Hematopoietic multipotent progenitor cell treated with erythropoietin and hydrocortisone succinate and interleukin-3 and kit ligand, for 6 days (in vitro differentiated cells): ENCODE measurements at places on chromosomes 4 and X.

DNA sequence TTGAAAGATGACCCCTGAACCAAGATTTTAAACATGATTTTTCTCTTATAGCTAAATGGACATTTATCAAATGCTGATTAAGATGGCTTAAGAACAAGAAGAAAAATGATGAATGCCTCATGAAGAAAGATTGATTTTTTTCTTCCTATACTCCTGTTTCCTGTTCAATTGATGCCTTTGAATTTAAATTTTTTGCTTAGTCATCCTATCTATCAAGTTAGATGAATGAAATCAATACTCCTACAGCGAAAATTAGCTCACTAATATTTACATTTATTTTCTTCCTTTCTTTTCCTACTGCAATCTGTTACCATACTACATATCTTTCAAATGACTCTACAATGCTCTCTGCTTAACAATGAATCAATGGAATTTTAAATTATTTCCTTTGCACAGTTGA is 773.6 kb upstream of the DIAPH2 start:
- no peak for DNase-seq

DNA sequence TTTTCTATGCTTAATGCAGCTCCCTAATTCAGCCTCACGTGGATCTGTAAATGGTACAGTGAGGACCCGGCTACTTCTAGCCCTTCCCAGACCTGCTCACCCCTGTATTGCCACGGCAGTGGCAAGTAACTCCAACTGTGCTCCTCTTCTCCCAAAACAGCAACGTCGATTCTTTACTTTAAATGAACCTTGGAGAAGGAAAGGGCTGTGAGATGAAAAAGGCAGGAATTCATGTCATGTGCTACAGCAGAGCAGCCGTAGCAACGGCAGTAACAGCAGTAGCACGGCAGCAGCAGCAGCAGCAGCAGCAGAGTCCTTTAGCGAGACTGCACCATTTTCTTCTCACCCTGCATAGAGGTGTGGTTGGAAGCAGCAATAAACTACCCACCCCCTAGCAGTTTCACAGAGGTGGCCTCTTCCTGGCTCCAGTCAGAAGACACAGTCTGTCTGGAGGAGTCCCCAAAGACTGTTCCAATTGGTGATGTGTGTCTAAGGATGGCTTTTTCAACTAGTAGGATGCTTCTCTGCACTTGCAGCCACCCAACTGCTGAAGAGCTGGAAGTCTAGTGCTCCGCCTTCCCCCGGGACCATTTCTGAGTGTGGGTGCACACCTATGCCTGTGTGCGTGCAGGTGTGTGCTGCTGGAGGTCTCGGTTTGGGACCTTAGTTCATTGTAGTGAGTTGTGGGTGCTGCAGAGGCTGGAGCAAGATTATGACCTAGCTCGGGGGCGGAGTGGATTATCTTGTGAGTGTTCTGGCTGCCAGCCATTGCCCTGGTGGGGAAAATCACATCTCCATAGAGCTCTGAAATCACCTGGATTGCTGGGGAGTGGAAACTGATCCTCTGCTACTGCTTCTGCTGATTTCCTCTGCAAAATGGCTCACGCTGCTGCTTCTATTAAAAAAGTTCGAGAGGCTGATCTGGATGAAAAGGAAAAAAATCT is 67.2 kb downstream of the ANK2 start:
- DNase-seq = no peak

DNA sequence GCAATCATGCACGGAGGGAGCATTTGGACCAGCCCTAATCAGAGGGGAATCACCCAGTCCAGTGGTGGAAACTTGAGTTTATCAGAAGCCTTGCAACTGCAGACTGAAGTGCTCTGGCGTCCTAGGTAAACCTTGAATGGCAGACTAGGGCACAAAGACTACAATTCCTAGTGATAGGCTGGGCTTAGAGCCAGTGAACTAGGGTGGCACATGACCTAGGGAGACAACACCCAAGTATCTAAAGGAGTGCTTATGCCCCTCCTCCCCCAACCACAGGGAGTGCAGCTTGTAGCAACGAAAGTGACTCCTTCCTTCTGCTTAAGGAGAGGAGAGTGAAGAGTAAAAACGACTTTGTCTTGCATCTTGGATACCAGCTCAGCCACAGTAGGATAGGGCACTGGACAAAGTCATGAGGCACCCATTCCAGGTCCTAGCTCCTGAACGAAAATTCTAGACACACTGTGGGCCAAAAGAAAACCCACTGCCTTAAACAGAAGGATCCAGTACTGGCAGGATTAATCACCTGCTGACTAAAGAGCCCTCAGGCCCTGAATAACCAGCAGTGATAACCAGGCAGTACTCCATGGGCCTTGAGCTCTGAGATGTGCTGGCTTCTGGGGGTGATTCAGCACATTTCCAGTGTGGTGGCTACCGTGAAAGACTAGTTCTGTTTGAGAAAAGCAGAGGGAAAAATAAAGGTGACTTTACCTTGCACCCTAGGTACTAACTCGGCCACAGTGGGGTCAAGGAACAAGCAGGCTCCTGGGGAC is 58.7 kb upstream of the STARD8 start:
- DNase-seq = peak; percentile 92

DNA sequence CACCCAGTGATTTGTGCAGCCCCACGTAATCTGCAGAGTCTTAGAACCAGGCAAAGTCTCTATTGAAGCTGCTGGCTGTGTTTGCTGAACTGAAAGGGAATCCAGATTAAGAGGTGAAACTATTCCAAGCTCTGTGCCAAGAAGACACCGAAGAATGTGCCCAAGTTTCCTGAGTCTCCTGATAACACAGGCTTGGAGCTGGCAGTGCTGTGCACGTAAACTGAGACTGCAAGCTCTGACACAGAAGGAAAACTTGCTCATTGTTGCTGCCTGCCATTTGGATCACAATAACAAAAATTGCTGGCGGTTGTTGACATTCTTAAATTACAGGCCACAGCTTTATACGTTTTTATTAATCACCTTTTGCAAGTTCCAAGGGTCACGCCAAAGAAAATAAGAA is 60.2 kb upstream of the VCX3B start:
- DNase-seq = no peak

- peak; percentile 46 for DNase-seq
These were observed 8.1 kb downstream of the COQ2 start for GRCh38 chr4:83276299-83277040.

GRCh38 chr4:153780876-153781275 is 8.0 kb downstream of the SFRP2 start:
- DNase-seq = no peak

- peak; percentile 13 for DNase-seq
These were observed 685 bp downstream of the TASL start for GRCh38 chrX:30576881-30577280.

- no peak for DNase-seq
These were observed 9.8 kb downstream of the SLC7A11 start for GRCh38 chr4:138232364-138232763.

DNA sequence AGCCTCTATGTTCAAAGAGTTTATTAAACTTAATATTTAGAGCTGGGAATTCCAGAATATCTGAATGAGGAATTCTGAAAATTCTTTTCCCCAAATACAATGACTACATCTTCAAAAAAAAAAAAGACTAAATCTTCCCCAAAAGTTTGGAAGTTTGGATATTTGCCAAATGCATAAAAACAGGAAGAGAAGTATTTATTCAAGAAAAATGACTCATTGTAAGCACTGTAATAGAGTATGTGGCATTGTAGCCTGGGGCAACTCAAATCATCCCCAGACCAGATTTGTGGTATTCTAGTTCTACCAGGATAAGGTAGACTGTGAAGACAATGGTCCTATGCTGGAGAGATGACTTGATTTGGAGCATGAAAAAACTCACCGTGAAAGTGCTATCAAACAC is 78.5 kb upstream of the PDHA2 start:
- no peak for DNase-seq

DNA sequence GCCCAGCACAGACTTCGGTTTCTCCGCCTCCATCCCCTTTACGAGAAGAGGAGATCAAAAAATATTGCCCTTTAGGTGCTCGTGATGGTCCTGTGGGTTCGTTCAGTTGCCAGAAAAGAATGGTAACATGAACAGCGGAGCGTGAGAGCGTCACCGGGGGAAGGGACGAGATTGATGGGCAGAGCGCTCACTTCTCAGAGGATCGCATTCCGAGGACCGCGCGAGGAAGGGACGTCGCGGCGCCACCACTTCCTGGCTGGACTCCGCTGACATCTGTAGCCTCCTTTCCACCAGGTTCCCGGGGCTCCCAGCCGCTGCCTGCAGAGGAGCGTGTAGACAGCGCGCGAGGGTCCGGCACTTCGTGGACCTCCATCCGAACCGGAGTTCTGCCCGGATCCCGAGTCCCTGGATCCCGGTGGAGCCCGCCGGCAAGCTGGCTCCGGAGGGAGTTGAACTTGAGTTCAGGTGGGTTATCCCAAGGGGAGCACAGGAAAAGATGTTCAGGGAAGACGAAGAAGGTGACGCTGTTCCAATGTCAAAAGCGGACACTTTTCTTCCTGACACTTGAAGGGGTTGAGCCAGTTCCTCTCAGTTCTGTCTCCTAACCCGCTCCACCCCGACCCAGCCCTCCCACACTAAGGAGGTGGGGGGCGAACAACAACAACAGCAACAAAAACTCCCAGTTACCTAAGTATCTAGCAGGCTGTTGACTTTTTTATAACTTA is 484 bp downstream of the GALNTL6 start:
- peak; percentile 3 for DNase-seq

DNA sequence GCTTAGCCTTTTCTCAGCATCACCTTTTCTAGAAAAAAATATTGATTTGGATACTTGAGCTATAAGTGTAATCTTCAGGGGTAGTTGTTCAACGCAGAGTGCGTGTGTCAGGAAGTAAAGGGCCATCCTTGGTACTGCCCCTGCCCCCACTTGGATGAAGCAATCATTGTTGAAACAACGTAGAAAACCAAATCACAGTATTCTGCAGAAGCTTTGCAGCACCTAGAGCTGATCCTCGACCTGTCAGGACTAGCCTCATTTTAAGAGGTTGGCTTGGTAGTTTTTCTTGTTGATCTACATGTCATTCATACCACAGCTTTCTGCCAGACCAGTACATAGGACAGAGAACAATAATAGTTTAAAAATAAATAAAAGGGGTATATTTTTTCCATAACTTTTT is 65.3 kb upstream of the MYOZ2 start:
- DNase-seq = no peak

DNA sequence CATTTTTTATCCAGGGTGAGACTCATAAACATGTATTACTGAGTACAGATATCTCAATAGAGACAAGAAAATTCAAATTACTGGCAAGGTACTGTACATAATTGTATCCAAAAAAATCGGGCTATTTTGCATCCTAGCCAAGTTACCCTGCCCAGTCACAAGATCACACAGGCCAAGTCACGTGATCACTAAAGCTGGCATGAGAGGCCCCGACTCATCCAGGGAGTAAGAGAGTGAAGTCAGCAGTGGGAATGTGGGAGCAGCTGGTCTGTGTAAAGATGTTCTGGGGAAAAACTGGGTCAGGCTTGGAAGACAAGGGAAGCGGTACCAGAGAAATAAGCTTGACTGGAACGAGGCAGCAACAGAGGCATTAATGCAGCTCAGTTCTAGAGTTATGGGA is 119.3 kb upstream of the STS start:
- no peak for DNase-seq

- DNase-seq = no peak
These were observed 58.7 kb upstream of the KDR start for GRCh38 chr4:55183926-55184599.
